ENCODE measurements at places on chromosomes 12 and 14.
A peak's percentile ranks its signal among the peaks of the same experiment; 100 is the strongest.

GRCh38 chr12:78406828-78407227, 457.7 kb upstream of the SYT1 start:
- DNase-seq: peak; percentile 6

GRCh38 chr12:95102916-95103671, 29.7 kb upstream of the NR2C1 start:
- peak; percentile 93 for DNase-seq

DNA sequence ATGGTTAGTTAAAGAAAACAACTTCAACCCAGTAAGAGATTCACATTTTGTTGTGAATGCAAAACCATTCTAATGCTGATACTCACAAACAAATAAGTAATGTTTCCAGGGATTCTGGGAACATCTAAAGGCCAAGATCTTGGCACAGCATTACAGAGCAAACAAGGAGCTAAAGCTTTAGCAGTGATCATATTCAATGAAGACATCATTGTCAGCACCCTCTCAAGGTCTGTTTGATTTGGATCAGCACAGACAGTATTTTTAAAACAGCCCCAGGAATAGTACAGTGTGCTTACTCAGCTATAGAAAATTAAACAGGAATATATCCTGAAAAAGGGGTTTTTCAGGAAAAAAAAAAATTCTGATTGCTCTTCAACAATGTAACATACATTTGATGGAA, 71.4 kb downstream of the TMEM260 start:
- no peak for DNase-seq

GRCh38 chr12:11075642-11076041, 13.5 kb upstream of the TAS2R46 start:
- DNase-seq: no peak

DNA sequence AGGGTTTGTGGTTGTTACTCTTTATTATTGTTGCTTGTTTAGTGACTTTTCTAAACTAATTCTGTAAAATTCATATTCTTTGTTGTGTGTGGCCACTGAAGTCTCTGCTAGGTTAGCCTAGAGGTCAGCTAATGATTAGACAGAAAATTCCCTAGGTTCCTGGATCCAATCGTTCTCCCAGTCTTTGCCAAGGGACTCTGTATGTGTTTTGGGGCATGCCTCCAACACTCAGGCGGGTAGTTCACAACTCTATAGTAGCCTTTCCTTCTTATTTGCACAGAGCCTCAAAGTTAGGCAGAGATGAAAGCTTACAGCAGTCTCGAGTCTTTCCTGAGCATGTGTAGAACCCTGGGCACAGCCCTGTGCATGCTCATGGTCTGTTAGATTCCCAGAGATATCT, 32.7 kb upstream of the RIN3 start:
- DNase-seq: no peak

DNA sequence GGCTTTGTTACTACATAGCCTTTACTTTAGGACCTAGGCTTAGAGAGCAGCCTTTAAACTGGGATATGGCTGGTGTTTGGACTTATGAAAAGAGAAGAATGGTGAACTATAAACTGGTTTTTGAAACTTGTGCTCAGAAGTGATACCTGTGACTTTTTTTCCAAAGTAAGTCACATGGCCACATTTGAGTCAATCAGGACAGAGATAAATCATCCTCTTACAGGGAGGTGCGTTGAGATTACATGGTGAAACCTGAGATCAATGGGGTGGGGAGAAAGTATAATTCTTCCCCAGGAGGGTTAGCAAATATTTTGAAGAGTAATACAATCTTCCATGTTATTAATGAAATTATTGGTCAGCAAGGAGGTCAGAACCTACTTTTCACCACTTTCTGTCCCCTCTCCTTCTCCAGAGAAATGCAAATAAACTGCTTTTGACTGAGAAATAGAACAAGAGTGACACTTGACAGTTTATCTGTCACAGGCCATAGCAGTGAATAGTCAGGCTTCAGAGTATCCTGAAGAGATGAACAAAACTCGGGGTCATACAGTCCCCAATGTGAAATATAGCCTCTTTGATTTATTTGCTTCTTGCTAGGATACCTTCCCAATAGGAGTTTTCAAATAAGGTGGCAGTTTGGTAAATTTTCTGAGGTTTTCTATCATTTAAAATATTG, 11.1 kb upstream of the ZNF641 start:
- DNase-seq: no peak

- no peak for DNase-seq
These were observed 90.3 kb upstream of the RASSF8 start for GRCh38 chr12:25868193-25868592.

DNA sequence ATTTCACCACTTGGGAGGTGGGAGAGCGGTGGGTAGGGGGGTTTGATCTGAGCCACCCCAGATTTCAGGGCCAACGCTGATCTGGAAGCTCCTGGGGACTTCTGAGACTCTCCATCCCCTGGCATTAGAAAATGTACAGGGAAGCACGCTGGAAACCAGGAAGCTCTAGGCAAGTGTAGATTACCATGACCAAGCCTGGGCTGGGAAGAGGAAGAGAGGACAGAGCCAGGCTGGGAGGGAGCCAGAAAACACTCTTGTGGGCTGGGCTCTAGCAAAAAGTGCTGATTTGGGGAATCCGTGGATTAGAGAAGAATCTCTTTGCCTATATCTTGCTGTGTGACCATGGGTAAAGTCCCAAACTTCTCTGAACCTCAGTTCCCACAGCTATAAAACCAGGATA, 236.7 kb downstream of the BCL11B start:
- peak; percentile 71 for DNase-seq

- no peak for DNase-seq
These were observed 375.3 kb upstream of the KITLG start for GRCh38 chr12:88955531-88955930.

DNA sequence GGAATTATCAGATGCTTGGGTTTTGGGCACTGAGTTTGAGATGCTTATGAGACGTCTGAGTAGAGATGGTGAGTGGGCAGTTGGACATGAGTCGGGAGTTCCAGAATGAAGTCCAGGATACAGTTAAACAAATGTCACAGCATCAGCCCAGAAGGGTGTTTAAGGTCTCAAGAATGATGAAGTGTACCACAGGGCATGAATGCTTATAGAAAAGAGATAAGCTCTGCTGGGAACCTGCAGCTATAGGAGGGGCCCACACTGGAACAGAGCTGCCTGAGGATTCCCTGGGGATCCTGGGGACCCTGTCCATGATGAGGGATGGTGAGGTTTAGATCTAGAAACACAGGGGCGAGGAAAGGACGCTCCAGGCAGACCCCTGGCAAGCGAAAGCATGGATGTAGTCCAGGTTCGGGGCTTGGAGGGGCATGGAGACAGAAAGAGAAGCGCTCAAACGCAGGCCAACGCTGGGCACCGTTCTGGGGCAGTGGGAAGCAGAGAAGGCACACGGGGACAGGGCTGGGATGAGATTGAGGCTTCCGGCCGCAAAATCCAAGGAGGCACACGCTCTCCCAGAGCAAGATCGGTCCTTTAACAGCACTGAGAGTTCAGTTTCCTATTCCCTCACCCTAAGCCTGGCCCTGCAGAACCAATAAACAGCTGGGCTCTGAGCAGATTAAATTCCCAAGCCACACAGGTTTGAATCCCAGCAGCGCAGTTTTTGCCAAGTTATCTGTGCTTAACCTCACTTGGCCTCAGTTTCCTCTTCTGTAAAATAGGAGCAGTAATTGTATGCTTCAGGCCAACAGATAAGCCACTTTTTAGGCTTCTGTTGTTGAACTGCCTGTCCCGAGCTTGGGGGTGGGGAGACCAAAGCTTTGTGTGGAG, 52.9 kb downstream of the EID3 start:
- DNase-seq: peak; percentile 59

DNA sequence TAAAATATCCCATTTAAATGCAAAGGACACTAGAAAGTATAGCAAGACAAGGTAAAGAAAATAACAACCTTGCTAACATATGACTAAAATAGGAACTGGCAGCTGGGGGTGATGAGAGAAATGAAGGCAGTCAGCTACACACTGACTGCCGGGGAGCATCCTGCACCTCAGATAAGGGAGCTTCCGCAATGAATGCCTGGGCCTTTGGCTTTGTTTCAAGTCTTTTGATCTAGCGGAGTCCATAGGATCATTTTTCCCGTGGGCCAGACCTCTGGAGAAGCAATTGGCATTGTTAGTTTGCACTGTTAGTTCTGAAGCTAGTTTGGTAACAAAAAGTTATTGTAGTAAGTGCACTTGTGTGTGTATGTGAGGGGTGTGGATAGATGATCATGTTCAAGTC, 639.9 kb downstream of the DIO2 start:
- DNase-seq: no peak

DNA sequence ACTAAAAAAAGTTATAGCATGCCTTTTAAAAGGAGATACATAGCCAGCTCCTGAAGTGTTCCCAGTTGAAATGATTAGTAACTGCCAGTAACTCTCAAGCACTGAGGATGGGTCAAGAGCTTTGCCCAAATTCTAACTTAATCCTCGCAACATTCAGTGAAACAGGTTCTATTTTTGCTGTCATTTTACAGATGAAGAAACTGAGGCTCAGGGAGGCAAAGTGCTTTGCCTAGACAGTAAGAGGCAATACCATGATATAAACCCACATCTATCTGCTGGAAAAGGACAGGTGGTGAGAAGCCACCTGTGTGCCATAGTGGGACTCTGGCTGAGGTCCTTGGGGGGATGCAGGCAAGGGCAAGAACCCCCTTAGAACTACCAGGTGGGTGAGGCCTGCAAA, 8.8 kb downstream of the TESC start:
- DNase-seq: no peak
